ENCODE measurements at places on chromosomes 2 and 18.

DNA sequence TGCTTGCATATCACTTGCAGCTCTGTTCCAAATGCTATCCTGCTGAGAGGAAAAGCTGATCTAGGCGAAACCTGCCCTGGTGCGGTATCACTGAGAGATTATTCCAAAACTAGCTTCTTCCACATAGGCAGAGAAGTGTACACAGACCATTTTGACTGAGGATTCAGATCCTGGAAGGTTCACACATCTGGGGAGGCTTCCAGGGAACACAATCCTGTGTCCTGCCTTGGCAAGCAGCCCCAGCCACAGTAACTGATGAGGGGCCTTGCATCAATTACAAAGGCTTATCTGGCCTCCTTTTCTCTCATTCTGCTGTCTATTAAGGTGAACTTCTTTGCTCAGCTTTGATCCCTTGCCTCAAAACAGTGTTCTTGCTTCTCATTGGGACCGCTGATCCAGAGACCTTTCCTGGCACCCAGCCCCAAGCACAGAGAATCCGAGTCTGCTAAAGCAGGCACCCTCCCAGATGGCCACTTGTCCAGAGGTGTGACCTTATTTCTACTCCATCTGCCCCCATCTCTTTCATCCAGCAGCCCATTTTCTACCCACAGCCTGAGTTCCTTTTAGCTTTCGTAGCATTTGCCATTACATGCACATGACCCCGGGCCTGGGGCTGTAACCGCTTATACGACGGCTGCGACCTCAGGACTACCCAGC lies 52.3 kb upstream of the ZFP36L2 start:
- no peak for DNase-seq

- no peak for DNase-seq
Observed at GRCh38 chr2:85183076-85183475, 49.9 kb downstream of the TCF7L1 start.

- no peak for DNase-seq
Observed at GRCh38 chr2:52500561-52500960, 1267.0 kb upstream of the CHAC2 start.

DNA sequence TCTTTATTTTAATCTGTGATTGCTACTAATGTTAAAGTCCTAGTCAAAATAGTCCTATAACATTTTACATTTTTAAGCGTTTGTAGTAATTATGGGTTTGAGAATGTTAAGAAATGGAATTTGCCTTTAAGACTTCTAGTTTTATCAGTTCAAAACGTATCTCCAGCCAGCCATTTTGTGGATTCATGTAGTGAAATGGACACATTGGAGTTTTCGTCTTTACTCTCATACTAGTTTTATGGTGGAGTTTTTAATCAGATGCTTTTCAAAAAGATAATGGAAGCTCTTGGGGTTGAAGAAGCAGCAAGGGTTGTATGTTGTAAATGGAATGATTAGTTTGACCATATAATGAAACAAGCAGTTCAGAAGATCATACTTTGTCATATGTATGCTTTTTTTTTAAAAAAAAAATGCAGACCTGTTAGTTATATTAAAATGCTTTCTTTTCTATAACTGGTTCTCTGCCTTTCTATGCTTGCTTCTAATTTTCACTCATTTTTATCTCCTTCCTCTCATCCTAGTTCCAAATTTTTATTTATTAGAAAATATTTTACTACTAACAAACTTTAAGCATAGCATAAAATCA lies 16.6 kb downstream of the VAPA start:
- DNase-seq, result no peak

GRCh38 chr2:180607514-180608049 lies 372.8 kb upstream of the UBE2E3 start:
- no peak for DNase-seq

GRCh38 chr18:9015689-9016088 lies 86.8 kb upstream of the NDUFV2 start:
- DNase-seq, result no peak

- DNase-seq, result no peak
Observed at GRCh38 chr2:39646267-39646666, 19.4 kb upstream of the TMEM178A start.

- DNase-seq, result no peak
Observed at GRCh38 chr2:111623380-111623779, 260.6 kb downstream of the ANAPC1 start.

DNA sequence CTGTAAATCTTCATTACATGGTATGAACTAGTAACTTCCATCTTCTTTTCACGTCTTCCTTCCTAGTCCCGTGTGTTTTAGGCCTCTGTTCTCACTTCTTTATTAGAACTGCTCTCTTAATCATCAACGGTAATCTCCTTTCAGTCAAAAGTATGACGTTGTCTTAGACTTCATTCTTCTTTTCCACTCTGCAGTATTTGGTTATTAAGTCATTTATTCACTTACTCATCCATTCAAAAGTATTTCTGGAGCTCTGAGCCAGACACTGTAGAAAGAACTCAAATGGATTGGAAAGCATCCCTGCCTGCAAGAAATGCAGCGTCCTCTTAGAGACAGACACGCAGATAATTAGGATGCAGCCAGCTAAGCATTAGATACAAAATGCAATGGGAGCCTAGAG lies 494.6 kb upstream of the NRP2 start:
- no peak for DNase-seq

DNA sequence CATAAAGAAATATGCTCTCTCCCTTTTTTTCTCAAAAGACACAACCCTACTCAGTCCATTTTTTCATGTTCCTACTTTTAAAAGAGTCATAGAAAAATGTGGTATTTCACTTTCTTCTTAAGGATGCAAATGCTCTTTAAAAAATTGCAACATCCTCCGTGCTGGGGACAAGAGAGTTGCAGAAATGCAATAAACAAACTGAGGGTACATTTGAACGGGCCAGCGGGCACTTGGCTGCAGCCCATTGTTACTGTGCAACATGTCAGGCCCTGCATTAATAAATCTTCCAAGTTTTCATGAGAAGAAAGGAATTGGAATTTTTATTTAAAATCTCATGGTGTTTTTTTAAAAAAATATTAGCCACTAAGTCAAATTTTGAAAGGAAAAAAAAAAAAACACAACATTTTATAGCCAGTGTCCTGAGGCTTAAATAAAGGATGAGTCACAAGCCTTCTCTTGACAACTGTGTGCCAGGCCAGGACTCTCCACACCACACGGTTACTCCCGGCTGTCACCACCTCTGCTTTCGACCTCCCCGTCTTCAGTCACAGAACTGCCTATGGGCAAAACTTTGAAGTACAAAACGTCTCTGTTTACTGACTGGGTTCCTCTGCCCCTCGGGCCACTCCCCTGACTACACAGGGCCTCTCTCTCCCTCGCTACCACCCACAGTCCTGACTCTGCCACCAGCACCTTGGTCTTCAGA lies 57.5 kb upstream of the MFF start:
- DNase-seq, result no peak

- no peak for DNase-seq
Observed at GRCh38 chr2:10226038-10226724, 76.5 kb upstream of the HPCAL1 start.

DNA sequence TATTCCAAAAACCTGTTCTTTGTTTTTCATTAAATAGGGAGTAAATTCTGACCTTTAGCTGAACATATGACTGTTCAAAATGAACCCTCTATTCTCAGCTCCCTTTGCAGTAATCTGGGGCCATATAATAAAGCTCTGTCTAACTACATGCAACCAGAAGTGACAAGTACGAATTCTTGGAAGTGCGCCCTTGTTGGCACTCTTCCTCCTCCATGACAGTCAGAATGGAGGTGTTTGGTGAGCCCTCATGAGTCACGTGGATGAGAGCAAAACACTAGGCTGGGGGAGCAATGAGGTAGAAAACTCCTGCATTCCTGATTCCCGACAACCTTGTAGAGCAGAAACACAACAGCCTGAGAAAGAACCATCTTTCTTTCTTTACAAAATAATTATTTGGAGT lies 552.9 kb downstream of the FBXO15 start:
- no peak for DNase-seq

GRCh38 chr2:217293046-217293445 lies 433.2 kb upstream of the TNP1 start:
- no peak for DNase-seq

DNA sequence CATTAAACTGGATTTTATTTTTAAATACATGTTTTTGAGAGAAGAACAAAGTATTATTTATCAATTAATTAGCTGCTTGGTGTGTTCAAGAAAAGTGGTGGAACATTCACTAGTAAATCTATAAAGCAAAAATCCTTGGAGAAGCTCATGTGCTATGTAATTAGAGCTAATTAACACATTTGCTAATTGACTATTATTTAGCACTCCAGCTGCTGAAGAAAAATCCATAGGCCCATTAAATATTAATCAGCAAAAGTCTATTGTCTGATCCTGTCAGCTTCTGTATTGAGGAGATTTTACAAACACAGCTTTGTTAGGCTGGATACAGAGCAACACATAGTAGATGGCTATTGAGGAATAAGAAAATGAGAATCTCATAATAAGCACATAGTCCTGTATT lies 336.1 kb downstream of the RBM43 start:
- no peak for DNase-seq

- no peak for DNase-seq
Observed at GRCh38 chr2:66872081-66872985, 437.4 kb downstream of the MEIS1 start.

DNA sequence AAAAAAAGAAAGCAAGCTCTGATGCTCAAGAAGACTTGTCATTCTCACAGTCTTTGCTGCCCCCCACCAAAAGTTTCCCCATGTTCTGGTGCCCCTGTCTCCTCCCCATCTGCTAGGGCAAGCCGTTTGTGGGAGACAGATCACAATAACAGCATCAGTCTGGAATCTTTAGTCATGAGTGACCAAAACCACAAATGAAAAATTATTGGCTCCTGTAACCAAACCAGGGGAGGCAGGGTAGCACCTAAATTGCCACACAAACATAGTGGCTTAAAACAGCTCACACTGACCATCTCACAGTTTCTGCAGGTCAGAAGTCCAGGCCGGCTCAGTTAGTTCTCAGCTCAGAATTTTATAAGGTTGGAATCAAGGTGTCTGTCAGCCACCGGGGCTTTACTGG lies 9.1 kb upstream of the B3GNT7 start:
- no peak for DNase-seq

DNA sequence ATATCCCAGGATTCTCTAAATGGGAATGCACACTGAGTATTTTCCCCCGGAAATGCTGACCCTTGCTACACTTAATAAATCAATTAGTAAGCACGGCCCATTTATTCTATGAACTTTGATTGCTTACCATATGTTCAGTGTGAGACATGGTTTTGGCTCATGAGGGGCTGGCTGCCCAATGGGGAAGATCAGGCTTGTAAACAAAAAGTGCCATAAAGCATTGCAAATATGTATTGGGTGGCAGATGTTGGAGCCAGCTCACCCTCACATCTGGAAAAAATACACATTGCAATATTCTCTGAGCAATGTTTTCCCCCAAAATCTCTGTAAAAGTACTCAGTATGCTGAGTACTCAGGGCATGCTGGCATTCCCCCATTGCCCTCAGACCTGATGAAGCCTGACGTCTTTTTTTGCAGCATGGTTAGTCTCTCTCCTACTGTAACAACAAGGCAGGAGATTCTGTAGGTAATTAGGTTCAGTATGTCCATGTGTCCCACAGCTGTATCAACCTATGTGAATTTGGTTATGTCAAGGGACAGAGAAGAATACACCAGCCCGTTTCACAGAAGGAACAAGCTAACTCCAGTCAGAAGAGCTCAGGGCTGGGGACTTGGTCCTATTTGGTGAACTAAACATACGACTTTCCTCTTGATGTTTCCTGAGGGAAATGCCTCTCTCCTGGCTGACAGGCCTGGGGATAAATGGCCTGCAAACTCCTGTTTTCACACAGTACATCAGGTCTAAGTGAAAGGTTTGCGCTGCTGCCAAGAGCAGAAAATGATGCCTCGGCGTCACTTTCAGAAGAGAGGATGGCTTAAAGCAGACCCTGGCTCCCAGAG lies 202.4 kb downstream of the INSIG2 start:
- no peak for DNase-seq

DNA sequence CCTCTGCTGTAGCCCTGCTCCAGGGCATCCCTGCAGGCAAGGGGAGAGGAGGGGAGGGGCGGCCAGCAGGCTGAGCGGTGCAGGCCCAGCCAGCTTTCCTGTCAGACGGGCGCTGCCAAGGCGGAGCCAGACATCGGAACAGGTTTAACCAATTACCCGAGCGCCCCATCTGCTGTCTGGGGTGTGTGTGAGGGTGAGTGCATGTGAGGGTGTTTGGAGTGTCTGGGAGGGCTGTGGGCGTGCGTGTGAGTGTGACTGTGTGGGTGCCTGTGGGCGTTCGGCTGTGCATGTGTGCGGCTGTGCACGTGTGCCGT lies 20.0 kb downstream of the EMX1 start:
- DNase-seq, result no peak

- DNase-seq, result no peak
Observed at GRCh38 chr2:199315299-199316179, 142.2 kb downstream of the SATB2 start.

GRCh38 chr18:79566771-79567431 lies 112.7 kb upstream of the CTDP1 start:
- no peak for DNase-seq

- DNase-seq, result no peak
Observed at GRCh38 chr2:138476940-138477339, 24.6 kb upstream of the SPOPL start.

DNA sequence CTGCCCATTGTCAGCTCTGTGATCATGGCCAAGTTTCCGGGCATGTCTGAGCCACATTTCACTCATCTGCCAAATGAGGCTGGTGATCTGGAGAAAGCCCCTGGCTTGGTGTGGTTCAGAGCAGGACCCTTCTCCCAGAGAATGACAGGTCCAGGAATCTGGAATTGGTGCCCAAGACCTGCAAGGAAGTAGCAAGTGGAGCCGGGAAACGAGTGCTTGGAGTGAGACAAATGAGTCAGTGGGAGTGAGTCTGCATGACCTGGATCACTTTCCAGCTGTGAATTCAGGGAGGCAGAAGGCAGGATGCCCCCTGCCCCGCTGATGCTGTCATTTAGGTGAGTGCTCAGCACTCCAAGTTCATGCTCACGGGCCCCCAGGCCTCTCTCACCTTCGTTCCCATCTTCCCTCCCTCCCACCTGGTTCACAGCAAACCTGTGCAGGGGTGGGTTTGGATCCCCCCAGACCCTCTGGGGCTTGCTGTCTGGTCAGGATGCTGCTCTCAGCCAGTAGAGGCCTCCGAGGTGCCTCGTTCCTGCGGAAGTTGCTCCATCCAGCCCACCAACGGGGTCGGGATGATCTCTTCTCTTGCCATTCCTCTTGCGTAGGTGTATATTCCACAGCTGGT lies 104.4 kb downstream of the INHBB start:
- DNase-seq, result no peak

DNA sequence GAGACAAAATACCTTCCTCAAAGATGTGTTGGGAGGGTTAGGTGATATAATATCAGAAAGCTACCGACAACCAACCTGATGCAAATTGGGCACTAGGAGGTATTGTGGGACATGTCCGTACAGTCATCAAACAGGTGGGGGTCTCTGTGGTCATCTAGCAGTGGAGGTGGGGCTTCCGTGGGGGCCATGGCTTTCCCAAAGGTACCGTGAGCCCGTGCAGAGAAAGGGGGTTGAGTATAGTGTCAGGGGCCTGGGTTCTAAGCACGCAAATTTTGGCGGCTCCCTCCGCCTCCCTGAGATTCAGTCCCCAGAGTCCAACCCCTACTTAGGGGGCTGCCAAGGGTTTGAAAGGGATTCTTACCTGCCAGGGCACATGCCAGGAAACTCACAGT lies 32.6 kb downstream of the HJURP start:
- DNase-seq, result no peak

GRCh38 chr18:21741312-21741561 lies 645 bp downstream of the MIB1 start:
- no peak for DNase-seq
